Panc1 (cell line): ENCODE measurements at places on chromosomes 1 and 21.

- no peak for DNase-seq
Observed at GRCh38 chr21:43338951-43339350, 88.0 kb downstream of the SIK1 start.

DNA sequence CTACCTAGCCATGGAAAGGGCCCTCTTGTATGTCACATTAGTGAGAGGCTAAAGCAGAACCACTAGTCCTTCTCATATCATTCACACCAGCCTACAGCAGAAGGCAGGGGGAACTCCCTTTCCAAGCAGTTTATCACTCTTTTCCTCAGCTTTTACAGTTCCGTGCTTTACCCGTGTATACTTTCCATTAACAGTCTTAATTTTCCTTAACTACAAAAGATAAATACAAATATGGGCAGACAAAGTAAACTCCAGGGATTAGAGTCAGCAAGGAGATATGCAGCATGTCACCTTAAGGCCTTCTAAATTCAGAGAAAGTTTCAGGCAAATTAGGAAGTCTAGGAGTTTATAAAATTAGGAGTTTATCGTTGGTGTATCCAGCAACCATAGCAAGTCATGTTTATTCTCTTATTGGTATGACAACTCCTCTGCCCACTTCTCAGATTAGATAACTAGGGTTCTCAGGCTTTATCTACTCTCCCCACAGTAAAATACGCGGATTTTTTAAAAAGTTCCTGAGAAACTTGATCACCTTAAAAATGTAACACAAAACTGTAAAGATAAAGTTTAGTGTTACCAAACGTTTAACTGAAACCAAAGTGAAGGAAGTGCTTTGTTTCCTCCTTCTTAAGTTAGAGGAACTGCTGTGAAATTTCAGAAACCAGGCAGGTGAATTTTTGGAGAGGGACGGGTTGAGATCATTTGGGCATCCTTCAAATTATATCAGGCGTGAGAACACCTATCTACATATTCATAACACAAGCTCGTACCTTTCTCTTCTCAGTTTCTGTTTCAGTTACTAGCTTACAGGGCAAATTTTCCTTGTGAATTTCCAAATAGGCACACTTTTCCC is 42.7 kb upstream of the SLC19A2 start:
- DNase-seq, result no peak

- no peak for DNase-seq
Observed at GRCh38 chr1:113269168-113269963, 120.9 kb upstream of the MAGI3 start.

DNA sequence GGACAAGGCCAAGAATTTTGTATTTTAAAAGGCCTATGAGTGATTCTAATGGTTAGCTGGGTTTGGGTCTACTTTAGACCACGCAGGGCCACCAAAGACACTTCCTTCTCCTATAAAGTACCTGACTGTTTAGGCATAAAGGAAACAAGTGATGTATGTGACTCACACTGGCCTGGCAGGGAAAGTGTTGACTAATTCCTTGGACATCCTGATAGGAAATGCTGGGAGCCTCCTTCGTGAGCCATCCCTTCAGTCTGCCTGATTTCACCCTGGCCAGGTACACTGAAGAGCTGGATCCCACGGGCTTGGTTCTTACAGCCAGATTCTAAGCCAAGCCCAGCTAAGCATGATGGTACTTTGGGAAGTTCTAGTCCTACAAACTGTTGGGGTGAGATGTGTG is 100.5 kb upstream of the HMGB4 start:
- DNase-seq, result no peak

DNA sequence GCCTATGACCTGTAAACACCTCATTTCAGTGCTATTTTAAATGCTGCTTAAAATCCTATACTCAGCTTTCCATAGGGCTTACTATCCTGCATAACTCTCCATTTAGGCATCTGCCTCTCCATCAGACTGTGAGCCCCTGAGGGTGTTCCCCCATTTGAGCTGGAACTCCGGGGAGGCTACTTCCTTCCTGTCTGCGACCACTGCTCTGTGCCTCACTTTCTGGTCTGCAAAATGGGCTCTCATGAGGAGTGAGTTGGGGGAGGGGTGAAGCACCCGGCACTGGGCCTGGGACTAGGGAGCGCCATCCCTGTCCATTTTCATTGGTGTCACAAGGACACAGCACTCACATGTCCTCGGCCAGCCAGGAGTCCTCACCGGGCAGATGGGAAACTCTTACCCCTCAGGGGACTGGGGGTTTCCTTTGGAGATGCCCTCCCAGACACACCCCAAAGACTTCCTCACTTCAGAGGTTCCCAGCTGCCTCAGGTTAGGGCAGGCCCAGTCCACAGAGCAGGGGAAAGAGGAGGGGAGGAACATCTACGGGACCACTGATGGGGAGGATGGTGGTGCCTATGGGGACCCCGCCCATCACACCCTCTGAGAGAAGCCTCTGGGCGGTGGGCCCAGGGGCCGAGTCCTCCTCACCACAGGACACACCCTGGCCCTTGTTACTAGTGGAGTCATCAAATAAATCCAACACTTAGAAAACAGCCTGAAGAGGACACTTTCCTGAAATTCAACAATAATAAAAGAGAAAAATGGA is 134.9 kb downstream of the MATN1 start:
- no peak for DNase-seq

DNA sequence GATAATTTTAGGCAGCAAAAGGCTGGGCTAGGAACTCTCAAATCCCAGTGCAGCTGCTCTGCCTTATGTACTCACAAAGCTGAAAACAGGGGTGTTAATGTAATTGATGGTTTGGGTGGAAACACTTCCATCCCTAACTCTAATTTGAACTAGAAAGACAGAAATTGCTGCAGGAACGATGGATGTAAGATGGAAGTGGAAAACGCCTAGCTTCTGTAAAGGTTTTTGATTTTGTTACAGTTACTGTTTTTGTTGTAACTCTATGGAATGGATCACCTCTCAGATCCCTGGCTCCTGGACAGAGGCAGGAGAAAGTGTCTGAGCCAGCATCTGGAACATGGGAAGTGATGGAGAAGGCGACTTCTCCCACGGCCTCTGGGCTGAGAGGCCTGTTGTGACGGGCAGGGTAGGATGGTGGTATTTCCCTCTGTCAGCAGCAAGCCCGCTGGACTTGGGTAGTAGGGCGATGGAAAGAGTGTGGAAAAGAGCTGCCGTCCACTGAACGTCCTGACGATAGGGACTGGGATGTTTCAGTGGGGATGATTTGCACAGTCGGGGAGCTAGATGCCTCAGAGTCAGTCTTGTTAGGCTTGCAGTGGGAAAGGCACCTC is 1.6 kb downstream of the TRAF5 start:
- DNase-seq, result no peak

- DNase-seq, result no peak
Observed at GRCh38 chr21:36658926-36659325, 40.0 kb upstream of the SIM2 start.

- no peak for DNase-seq
Observed at GRCh38 chr1:91098299-91098906, 76.6 kb upstream of the ZNF644 start.

DNA sequence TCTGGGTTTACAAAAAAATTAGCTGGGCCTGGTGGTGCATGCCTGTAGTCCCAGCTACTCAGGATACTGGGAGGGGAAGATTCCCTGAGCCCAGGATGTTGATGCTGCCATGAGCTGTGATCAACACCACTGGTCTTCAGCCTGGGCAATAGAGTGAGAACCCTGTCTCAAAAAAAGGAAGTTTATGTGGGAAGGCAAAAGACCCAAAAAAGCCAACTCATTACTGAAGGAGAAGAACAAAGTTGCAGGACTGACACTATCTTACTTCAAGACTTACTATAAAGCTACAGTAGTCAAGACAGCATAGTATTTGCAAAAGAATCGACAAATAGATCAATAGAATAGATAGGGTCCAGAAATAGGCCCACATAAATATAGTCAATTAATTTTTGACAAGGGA is 9.2 kb upstream of the PTGS2 start:
- DNase-seq, result no peak

GRCh38 chr1:179082999-179083335 is 1.1 kb downstream of the TOR3A start:
- no peak for DNase-seq

GRCh38 chr1:155636397-155637153 is 26.6 kb downstream of the MSTO1 start:
- no peak for DNase-seq

DNA sequence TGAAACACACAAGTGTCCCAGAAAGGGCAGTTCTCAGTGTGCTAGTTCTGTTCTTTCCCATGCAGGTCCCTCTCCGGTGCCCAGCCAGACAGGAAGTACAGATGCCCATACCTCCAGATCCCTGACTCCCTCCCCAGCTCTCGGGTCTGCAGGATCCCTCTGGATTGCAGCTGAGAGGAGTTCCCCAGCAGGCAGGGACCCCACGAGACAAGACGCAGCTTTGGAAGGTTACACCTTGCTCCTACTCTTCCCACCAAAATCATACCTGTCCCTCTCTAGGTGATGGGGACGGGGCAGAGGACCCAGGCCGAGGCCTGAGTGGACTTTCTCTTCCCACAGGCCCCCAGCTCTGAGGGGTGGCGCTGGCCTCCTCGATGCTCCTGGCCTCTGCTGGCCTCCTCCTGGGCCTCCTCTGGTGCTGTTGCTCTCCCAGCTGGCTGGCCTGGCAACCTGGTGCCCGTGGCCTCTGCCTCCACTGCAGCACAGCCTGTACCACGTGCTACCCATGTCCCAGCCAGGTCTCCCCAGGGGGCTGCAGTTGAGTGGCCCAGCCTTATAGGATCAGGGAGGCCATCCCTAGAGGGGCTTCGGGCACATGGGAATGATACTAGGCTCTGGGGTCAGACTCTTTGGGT is 9.4 kb downstream of the LDLRAD2 start:
- no peak for DNase-seq
